ENCODE measurements at places on chromosomes 1 and 21.

DNA sequence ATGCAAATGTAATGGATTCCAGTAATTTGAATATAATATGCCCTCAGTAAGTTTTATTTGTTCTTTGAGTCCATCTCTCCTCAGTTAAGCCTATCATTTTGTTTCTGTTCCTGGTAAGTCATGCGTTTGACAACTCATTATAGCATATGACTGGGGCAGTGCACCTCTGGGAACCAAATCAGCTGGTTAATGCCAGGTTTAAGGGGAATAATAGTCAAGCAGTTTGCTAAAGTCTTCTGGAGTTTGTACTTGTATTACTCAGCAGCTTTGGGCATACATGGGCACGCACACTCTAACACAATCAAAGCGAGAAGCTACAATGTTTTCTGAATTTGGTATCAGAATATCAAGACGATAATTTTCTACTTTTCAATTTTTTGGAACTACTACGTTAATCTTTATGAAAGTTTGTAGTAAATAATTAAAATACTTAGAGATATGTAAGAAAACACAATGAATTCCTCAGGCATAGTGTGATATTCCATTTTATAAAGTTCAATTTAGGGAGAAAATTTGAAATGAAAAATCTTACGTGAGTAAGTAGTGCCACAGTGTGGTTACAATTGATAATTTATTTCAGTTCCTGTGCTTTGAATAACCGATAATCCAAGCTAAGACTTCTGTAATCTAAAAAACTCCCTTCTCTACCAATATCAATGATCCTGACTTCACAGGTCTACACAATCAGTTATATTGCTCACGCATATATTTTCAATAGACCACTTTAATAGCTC is 43.8 kb upstream of the KCTD3 start:
- DNase-seq = no peak

GRCh38 chr1:112982853-112983536 is 27.0 kb upstream of the SLC16A1 start:
- DNase-seq = no peak

DNA sequence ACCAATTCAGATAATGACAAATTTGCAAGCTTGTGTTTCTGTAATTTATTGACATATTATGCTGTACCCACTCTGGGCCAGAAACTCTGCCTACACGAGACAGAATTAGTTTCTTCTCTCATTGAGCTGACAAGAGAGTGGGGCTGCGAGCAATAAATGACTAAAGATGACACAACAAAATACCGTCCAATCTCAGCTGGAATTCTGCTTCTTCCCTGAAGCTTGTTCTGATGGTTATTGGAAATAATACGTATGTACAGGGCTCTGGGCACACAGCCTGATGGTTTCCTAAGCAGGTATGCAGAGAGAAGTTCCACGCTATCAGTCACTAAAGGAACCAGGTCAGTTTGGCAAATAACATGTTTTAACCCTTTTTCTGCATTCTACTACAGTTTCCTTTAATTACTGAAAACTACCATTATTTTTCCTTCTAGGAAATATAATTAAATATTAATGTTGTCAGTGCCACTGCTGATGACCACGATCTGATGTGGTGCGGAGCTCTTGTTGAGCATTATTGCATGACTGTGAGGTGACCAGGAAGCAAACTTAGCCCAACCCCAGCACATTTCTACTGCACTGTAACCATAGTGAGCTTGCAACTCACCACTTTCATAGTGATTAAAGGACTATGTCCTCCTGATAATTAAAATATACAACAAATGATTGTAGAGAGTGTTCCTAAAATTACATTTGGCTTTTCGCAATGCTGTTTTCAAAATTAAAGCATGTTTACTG is 221.4 kb upstream of the L1TD1 start:
- DNase-seq = no peak

- DNase-seq = no peak
These were observed 3.0 kb upstream of the HCRTR1 start for GRCh38 chr1:31614414-31615005.

DNA sequence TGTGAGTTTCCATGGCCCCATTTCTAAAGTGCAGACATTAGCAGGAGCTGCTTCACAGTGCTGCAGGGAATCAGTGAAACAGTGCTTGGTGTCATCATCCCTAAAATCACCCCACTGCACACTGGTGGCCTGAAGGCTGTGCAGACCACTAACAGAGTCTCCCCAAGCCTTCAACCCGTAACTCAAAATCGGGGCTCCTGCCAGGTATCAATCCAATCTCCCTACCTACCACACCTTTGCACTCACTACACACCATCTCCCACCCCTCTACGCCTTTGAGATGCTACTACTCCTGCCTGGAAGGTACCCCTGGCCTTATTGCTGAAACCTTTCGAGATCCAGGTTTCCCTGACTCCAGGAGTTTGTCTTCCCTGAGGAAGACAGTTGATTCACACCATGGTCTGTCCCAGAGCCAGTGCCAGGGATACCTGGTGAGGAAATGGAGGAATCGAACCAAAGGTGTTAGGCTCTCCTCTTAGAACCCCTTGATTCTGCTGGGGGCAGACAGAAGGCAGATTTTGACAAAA is 25.5 kb downstream of the SLC2A1 start:
- no peak for DNase-seq

DNA sequence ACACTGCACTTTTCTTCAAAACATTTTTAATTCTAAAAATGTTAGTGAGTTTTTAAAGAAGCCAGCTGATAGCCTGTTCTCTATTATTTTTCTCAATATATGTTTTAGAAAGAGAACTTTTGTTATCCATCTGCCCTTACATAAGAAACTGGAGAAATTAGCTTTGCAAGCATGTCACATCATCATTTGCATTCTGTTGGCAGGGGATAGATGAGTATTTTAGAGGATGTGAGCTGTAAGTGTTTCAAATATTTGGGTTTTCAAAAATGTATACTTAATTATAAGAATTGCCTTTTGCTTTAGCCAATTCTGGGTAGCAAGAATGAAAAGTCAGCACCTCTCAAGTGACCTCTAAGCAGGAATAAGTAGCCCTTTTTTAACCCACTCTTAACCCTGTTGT is 7.4 kb downstream of the NFIA start:
- no peak for DNase-seq

DNA sequence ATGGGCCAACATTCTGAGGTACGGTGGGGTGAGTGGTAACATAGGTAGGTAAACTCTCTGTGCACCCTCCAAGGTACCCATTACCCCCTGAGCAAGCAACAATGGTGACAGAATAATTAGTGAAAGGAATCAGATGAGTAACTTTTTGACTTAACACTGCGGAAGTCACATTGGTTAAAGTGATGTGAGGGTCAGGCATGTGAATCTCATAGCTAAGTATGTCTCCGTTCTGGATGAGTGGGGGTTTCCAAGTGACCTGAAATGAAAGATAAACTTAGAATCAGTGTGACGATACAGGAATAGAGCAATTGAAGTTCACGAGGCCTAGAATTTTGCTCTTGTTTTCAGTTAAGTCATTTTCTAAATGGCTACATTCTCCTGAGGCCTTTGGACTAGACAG is 311.7 kb downstream of the KCTD3 start:
- no peak for DNase-seq

GRCh38 chr1:87094238-87094637 is 179.8 kb downstream of the HS2ST1 start:
- DNase-seq = no peak

GRCh38 chr21:44909719-44910118 is 11.0 kb downstream of the ITGB2 start:
- DNase-seq = no peak

- DNase-seq = no peak
These were observed 117.0 kb upstream of the GALNT2 start for GRCh38 chr1:229950020-229950419.

Measured in AG08396 (cell line).